Ovary (tissue), 10 donors: ENCODE measurements at places on chromosomes 3 and 15. TPM values are rescaled to one million over a fixed set of nuclear protein-coding genes. Genes with fewer than 3 reads are reported as not detected.
A peak's percentile ranks its signal among the peaks of the same experiment; 100 is the strongest.

GRCh38 chr3:88005066-88005465 is 53.7 kb downstream of the CGGBP1 start:
- no peak for DNase-seq

DNA sequence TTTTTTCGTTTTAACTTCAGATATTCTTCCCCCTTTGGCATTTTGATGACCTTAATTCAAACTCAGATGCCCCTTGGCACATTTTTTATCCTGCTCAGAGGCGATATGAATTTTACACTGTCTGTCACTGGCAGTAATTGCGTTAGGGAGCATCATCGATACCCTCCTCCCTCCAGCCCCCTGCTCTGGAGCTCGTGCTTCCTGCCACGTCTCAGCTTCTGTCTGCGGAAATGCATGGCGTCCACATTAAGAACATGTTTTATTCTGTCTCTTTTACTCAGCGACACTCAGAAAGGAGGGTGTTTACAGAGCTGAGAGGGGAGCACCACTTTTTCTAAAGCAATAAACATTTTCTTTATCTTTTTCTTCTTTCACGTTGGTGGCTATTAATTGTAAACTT is 254.2 kb downstream of the EBLN2 start:
- no peak for DNase-seq

DNA sequence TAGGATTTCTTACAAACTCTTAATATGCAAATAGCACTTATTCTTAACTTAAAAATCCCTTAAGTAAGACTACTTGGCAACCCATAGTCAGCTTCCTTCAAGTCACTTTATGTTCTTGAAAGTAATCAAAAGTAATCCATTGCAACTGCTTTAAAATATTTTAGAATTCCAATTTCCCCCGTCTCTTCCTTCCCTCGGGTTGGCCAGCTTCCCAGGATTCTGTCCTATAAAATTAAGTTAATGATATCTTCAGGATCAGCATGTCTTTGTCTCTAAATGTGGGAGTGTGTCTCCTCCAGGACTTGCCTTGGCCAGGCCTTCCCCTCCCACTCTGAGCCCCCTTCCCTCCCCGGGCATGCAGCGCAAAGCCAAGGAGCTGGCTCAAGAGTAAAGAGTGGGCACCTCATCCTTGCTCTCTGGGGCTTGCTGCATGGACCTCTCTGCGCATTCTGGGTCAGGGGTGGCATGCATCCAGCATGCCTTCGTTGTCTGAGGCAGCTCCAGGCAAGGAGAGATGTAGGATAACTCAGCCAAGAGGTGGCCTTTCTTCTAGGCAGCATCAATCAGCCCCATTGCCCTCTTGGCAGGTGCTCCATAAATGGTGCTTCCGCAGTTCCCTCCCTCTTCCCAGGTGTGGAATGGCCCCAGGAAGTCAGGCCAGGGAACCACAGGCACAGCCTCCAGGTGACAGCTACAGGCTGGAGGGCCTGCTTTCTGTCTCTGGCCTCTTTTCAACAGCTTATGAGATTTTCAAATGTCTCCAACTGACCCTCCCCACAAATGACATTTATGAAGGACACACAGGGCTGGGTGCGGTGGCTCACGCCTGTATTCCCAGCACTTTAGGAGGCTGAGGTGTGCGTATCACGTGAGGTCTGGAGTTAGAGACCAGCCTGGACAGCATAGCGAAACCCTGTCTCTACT is 108.7 kb upstream of the ALDH1A3 start:
- DNase-seq: no peak

DNA sequence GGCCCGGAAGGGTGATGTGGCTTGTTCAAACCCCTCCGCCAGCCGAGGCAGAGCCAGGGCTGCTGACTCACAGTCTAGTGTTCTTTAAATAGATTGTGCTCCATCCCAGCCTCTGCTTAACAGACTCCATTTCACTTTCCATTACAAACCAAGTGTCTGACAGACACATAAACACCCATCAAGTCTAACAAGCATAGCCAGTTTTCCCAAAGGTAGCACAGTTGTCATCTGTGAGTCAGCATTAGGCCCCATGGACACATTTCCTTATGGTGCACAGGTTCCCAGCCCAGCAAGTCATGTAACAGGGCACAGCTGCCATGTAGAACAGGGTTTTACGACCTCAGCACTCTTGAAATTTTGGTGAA is 109.9 kb upstream of the RAP2B start:
- DNase-seq: no peak

Gene ADCY5
- 25.6 TPM for total RNA-seq

GRCh38 chr3:175456466-175456865 is 597.3 kb downstream of the NAALADL2 start:
- no peak for DNase-seq

GRCh38 chr3:151707216-151707615 is 26.5 kb upstream of the AADACL2 start:
- no peak for DNase-seq

Gene STRIT1
- total RNA-seq: not detected

DNA sequence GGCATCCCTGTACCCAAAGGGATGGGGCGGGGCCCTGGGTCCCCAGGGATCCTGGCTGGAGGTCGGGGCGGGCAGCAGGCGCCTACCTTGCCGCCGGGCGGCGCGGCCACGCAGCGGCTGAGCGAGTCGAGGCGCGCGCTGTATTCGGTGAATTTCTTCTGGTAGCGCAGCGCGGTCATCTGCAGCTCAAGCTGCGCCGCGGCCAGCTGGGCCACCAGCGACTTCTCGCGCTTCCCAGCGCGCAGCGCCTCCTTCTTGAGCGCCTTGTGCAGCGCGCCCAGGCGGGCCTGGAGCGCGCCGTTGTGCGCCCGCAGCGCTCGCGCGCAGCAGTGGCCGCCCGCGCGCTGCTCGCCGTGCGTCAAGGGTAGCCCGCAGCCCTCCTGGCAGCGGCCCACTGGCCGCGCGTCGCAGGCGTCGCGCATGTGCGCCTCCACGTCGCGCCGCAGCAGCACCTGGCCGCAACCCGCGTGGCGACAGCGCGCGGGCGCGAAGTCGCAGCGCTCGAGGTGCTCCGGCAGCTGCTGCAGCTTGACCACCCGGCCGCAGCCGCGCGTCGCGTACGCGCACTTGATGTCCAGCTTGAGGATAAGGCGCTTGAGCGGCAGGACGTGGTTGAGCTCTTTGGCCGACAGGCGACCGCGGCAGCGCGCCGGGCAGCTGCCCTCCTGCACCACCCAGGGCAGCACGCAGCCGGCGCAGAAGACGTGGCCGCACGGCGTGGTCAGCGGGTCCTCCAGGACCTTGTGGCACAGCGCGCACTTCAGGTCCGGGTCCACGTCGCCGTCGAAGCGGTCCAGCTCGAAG is 522 bp downstream of the PDZRN3 start:
- DNase-seq: peak; percentile 66

- DNase-seq: no peak
Observed at GRCh38 chr15:76274821-76275220, 36.4 kb downstream of the ETFA start.

- DNase-seq: no peak
Observed at GRCh38 chr3:107412376-107412775, 35.1 kb downstream of the CCDC54 start.

DNA sequence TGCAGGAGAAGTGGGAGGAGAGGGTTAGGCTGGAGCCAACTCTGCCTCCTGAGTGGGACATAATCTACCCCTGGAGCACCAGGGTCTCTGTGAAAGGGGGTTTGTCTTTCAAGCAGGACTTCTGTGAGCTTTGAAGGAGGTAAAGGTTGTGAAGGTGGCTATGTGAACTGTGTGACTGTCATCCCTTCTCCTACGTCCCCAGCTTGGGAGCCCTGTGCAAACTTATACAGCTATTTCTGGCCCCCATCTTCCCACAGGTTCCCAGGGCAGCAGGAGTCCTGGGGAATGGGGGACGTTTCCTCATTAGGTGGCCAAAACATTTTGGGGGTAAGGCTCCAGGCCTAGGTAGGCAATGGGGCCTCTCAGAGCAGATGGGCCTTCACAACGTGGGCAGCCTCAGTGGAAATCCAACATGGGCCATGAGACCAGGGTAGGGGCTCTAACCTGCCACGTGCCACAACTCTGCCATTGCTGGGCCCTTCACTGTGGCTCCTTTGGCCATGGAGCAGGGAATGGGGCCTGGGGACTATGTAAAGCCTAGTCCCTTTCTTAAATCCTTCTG is 3.5 kb downstream of the VIPR1 start:
- DNase-seq: no peak

GRCh38 chr3:40172560-40172959 is 136.9 kb upstream of the EIF1B start:
- no peak for DNase-seq

Gene CTXN2
- total RNA-seq: not detected

Gene GASK1A
- 18.2 TPM for total RNA-seq

DNA sequence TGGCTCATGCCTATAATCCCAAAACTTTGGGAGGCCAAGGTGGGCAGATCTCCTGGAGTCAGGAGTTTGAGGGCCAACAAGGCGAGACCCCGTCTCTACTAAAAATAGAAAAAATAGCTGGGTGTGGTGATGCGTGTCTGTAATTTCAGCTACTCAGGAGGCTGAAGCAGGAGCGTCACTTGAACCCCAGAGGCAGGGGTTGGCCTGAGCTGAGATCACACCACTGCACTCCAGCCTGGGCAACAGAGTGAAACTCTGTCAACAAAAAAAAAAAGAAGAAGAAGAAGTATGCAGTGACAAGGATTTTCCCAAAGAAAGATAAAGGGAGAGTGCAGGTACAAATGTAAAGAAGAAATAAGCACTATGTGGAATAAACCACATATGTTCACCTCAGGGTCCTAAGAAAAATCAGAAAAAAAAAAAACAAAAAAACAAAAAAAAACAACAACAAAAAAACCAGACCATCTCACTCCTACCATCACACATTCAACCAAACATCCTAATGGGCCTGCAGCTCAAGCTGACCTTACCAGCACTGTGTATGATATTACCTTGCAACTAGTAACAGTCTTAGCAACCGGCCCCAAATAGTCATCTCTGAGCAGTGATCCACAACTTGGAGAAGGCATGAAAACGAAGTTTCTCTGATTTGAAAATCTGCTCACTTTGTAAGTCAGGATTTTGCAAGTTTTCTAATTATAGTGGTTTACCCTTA is 296.7 kb upstream of the PROK2 start:
- no peak for DNase-seq

- no peak for DNase-seq
Observed at GRCh38 chr3:132790806-132791205, 68.6 kb upstream of the NPHP3 start.

DNA sequence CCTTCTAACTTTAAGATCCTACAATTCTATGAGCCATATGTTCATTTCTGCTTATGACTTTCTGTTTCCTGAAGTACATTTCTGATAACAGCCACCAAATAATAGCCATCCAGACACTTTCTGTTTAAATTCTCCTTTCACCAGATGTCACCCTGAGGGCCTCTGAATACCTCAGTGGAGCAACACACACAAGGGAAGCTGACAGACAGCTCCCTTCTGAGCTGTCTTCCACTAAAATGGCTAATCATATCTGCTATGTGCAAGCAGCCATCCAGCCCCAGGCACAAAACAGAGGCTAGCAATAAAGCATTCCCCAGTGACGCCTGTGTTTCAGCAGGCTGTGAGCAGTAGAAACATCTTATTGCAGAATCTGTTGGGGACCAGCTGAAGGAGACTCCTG is 666.6 kb upstream of the UBE2E2 start:
- DNase-seq: no peak

DNA sequence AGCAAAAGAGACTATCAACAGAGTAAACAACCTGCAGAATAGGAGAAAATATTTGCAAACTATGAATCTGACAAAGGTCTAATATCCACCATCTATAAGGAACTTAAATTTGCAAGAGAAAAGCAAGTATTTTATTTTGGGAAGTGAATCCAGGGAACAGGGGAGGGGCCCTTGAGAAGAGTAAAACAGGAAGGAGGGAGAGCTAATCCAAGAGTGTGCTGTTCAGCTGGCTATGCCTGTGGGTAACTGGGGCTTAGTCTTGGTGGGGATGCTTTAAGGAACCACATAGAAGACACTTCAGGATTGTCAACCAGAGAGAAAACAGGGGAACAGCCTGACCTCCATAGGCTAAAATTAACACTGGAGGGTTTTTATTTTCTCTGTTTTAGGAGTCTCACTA is 3.9 kb upstream of the HHLA2 start:
- no peak for DNase-seq

GRCh38 chr3:194161131-194162045 is 25.4 kb downstream of the HES1 start:
- peak; percentile 53 for DNase-seq

DNA sequence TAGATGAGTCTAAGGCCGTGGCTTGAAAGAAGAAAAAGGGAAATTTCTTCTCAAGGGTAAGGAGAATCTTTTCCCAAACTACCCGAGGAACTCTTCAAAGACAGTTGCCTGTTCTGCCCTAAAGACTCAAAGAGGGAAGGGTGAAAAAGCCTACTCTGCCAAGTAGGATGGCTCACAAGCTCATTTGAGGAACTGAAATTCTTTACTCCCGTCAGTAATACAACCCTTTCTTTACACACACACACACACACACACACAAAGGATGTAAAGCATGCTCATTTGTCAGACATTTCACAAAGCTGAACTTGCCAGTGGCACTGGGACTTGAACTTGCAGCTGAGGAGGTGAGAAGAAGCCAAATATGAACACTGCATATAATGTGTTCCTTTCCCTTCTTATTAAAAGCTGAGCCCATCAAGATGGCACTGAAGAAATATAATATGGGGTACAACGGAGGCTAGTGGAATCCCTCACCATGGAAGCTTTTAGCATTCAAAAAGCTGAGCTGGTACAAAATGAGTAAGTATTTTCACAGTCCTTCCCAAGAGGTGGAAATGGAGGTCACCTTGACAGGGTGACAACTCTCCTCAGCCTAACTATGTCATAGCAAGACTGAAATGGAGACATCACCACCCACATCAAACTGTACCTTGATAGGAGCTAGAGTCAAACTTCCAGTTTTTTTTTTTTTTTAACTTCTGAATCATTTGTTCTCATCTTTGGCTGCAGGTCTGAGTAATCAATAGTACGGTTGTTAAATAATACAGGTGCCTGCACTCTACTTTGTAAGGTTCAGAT is 57.6 kb downstream of the TAFA4 start:
- no peak for DNase-seq

Gene B3GALNT1
- total RNA-seq: 6.4 TPM

Gene CSPG4
- total RNA-seq: 6.8 TPM

- DNase-seq: no peak
Observed at GRCh38 chr3:85939074-85939482, 980.3 kb downstream of the CADM2 start.

Gene CPLX3
- total RNA-seq: not detected

GRCh38 chr3:119819806-119820205 is 37.9 kb downstream of the NR1I2 start:
- no peak for DNase-seq

Gene IFT57
- 55.2 TPM for total RNA-seq

DNA sequence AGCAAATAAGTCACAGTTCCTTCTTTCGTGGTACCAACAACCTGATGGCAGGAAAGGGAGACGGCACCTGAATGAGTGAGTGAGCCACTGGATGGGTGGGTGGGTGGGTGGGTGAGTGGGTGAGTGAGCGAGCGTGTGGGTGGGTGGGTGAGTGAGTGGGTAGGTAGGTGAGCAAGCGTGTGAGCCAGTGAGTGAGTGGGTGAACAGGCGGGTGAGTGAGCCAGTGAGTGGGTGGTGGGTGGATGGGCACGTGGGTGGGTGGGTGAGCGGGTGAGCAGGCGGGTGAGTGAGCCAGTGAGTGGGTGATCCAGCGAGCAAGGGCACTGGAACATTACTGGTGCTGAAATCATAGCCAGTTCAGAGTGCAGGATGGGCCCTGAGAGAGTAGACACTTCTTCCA is 152.8 kb downstream of the MEGF11 start:
- DNase-seq: no peak

- DNase-seq: no peak
Observed at GRCh38 chr3:109143646-109144045, 7.1 kb downstream of the C3orf85 start.

- no peak for DNase-seq
Observed at GRCh38 chr3:2706144-2706835, 403.9 kb downstream of the IL5RA start.

- DNase-seq: peak; percentile 78
Observed at GRCh38 chr3:131543714-131544113, 40.9 kb upstream of the MRPL3 start.
